ENCODE measurements at places on chromosomes 1 and 21. TPM values are rescaled to one million over a fixed set of nuclear protein-coding genes. Genes with fewer than 3 reads are reported as not detected.

The RBP7 gene
- 5.8 TPM for total RNA-seq

The SLC25A24 gene
- 25.6 TPM for total RNA-seq

The TMCC2 gene
- total RNA-seq = 1.5 TPM

The OR2L2 gene
- not detected for total RNA-seq

The PPIAL4G gene
- total RNA-seq = not detected
